ENCODE measurements at places on chromosomes 11 and 22.
A peak's percentile ranks its signal among the peaks of the same experiment; 100 is the strongest.

DNA sequence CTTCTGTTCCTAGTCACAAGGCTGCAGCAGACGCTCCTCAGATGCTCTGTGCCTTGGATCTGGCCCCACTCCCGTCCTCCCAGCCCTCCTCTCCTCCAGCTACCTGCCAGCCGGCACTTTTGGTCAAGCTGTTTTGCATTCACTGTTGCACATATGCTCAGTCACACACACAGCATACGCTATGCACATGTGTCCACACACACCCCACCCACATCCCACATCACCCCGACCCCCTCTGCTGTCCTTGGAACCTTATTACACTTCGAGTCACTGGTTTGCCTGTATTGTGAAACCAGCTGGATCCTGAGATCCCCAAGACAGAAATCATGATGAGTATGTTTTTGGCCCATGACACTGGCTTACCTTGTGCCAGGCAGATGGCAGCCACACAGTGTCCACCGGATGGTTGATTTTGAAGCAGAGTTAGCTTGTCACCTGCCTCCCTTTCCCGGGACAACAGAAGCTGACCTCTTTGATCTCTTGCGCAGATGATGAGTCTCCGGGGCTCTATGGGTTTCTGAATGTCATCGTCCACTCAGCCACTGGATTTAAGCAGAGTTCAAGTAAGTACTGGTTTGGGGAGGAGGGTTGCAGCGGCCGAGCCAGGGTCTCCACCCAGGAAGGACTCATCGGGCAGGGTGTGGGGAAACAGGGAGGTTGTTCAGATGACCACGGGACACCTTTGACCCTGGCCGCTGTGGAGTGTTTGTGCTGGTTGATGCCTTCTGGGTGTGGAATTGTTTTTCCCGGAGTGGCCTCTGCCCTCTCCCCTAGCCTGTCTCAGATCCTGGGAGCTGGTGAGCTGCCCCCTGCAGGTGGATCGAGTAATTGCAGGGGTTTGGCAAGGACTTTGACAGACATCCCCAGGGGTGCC, 109.8 kb downstream of the BCR start:
- no peak for DNase-seq

GRCh38 chr11:23283666-23284065, 423.4 kb upstream of the CCDC179 start:
- no peak for DNase-seq

- no peak for DNase-seq
Observed at GRCh38 chr11:102010776-102011494, 36.3 kb upstream of the CFAP300 start.

DNA sequence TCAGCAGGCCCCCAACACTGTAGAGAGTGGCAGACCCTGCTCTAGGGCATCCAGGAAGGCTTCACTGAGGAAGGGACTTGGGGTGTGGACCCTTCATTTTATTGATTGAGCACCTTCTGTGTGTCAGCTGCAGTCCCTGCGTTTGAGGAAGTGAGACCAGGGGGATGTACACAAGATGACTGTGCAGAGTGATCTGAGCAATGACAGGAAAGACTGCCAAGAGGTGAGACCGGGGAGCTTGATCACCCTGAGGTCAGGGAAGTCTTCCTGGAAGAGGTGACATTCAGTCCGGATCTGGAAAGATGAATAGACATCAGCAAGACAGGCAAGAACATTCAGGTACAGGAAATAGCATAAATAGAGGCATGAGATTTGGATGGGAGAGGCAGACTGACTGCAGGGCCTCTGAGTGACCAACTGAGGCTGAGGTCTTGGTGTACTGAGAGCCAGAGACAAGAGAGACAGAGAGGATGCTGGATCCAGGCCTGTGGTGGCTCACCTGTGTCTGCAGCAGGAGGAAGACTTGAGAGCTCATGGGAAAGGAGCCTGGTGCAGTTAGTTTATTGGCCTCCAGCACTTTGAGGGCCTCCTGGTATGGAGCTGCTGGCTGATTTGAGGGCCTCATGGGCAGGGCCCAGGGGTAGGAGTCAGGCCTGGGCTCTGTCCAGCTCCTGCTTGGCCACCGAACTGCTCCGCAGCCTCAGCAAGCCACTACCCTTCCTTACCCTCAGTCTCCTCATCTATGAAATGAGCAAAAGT, 5.2 kb downstream of the DGAT2 start:
- no peak for DNase-seq

GRCh38 chr11:16018931-16019330, 337.4 kb downstream of the SOX6 start:
- DNase-seq, result no peak

DNA sequence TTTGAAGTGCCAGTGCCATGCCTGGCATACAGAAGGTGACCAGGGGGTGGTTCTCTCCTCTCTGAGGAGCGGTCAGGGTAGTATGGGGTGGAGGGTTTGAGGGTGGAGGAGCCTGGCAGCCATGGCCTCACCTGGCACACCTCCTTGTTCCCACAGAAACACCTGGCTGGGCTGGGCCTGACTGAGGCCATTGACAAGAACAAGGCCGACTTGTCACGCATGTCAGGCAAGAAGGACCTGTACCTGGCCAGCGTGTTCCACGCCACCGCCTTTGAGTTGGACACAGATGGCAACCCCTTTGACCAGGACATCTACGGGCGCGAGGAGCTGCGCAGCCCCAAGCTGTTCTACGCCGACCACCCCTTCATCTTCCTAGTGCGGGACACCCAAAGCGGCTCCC, 9.6 kb downstream of the SERPINH1 start:
- DNase-seq, result no peak

DNA sequence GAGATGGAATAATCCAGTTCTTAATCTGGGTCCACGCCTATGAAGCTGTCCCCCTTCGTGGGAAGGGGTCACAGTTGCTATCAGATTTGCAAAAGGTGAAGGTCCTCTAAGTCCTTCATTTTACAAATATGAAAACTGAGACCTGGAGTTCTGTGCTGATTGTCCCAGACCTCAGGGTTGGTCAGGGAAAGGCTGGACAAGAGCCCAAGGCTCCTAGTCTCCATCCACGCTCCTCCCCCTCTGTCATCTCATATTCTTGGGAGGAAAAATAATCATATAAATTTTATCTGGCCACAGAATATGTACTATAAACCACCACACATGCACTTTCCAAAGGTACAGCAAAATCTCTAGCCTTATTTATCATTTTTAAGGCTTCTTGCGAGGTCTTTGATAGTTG, 5.5 kb downstream of the PACSIN2 start:
- DNase-seq, result no peak

GRCh38 chr11:116302756-116303155, 470.0 kb downstream of the BUD13 start:
- peak; percentile 52 for DNase-seq

DNA sequence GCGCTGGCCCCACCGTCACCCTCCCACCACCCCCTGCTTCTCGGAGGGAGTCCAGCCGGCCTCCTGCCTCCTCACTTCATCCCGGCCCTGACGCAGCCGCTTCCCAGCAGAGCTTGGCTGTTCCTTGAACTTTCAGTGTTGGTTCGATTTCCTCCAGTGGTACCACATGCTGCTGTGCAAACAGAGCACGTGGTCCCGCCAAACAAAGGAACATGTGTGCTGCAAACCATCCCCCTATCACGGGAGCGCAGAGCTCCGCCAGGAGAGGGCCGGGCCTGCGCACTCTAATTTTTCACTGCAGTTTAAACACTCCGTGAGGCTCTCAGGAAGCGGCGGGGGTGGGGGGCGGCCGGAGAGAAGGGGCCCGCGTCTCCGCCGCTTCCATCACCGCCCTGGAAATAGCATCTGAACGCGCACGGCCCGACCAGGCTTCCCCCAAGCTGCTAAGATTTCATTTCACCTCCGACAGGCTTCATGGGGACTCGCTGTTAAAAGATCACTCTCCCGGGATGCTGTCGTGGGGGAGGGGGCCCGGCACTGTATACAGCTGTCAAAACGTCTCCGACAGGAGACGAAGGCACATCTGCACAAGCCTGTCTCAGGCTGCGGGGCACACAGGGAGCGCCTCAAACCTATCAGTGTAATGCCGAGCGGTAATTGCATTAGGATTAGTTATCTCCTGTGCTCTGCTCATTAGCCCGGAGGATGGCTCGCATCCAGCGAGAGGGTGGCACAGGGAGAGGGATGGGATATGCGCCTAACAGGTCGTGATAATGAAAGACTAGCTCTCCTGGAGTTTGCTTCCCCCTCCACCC, 269.9 kb upstream of the SORL1-AS1 start:
- DNase-seq, result peak; percentile 68

All from NCI-H446 treated with DMSO at 0.1 percent for 48 hours (cell line).